Daoy (cell line): ENCODE measurements at places on chromosomes 12 and 14. TPM values are rescaled to one million over a fixed set of nuclear protein-coding genes. Genes with fewer than 3 reads are reported as not detected.

KCNC2 gene
- total RNA-seq, result not detected in 2 replicates

SLCO1B1 gene
- not detected in 2 replicates for total RNA-seq

DNA sequence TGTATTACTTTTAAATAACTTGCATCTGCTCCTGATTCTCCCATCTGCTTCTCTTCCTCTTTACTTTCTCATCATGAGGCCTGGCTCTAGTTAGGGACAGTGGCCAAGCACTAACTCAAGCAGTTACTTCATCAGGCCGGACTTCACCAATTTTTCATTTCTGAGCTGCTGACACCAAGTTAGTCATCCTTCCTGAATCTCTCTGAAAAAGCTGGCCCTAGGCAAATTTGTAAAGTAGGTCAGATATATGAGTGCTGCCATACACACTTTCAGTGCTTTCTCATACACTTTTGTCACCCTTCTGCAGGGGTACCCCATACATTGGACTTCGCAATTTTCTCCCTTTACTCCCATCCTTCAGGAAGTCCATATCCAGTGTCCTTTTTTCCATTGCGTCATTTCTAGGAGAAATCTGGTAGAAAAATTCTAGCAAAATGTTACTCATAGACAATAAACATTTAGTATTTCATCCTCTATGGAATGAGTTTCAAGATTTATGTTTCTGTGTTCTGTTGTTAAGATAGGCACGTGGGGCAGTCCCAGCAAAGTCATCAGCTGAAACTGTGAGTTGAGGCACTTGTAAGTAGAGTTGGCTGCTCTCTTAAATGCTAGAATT is 276.8 kb upstream of the TMPO start:
- DNase-seq, result peak; percentile 73

DNA sequence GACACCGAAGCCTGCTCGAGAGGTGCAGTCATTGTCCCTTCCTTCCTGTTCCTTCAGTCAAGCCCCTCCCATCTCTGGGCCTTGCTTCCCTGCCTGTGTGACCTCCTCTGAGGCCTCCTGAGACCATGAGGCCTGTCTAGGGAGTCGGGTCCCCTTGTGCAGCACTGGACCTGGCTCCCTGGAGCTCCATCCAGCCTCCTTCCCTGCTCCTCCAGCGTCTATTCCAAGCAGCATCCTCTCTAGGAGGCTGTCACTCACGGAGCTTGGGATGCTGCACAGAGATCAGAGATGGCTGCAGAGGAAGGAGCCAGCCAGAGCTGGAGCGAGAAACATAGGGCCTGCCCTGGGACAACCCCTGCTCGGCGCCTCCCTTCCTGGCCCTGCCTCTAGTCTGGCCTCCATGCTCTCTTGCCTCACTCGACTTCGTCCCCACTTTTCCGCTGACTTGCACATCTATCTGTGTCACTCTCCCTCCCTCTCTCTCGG is 142.7 kb downstream of the BCL11B start:
- DNase-seq, result no peak

- DNase-seq, result no peak
Observed at GRCh38 chr12:130702966-130703732, 12.9 kb downstream of the RIMBP2 start.

DNA sequence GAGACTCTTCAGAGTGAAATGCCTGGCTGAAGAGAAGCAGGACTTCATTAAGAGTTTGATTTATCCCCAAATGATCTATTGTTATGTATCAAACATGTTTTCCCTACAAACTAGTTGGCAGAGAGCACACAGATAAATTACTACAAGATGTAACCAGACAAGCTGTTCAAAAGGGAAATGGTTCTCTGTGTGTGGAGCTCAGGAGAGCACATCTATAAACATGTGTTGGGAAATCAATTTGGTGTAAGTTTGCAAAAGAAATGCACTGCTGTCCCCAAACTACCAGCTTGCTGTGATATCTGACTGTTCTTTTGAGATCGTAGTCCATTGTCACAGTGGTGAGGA is 159.2 kb downstream of the PAH start:
- no peak for DNase-seq

GRCh38 chr12:88577537-88577936 is 2.7 kb downstream of the KITLG start:
- peak; percentile 43 for DNase-seq

DNA sequence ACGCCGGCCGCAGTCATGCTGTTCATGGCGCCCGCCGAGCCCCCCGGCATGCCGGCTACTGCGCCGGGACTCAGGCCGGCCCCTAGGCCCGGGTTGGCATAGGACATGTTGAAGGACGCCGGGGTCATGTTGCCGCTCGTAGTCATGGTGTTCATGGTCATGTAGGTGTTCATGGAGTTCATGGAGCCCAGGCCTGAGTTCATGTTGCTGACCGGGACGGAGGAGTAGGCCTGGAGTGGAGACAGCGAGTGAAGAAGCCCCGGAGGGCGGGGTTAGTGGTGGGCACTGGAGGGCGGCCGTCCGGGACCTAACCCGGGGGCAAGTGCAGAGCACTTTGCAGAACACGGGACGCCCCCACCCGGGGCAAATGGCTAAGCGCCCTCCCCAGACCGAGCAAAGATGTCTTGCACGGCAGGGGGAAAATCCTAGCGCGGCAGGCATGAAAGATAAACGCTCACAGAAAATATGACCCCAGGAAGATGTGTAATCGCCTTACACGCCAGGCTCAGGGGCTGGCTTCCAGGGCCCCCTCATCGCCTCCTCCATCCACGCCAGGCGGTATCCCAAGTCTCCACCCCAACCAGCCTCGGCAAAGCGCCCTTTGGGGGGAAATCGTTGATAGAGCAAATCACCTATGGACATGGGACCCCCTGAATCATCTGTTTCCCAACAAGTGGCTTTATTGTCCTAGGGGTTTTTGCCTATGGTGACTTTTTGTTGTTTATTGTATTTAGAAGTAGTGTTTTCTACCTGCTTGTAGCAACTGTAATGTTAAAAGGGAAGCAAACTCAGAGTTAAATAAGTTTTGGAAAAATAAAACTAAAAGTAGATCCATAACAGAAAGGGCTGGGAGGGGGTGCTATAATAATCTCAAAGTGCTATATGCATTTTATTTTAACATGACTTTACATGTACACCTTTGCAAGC is 2.3 kb downstream of the FOXA1 start:
- DNase-seq, result peak; percentile 71
